CD4-positive, alpha-beta memory T cell (primary cell): ENCODE measurements at places on chromosomes 2 and 18.

DNA sequence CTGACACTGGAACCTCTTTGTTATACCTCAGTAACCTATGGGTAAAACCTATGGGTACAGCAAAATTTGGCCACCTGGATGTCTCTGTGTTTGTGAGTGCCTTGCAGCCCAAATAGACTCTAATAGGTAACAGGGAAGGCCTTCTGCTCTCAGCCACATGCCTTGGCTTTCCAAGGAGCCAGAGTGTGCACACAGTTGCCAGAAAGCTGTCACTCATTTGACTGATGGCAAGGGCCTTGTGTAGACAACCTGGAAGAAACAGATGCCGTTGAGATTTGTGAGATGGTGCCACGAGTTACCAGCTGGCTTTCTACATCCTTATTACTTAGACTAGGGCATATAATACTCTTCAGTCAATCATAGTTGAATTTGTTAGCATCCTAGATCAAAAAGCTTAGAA is 90.1 kb upstream of the RAB12 start:
- no peak for DNase-seq

- DNase-seq, result no peak
Measured at GRCh38 chr2:120547662-120548061, 188.0 kb upstream of the GLI2 start.

- no peak for DNase-seq
Measured at GRCh38 chr2:181962142-181962541, 23.5 kb upstream of the PPP1R1C start.

GRCh38 chr18:29629493-29630036 is 1413.0 kb downstream of the DSC3 start:
- no peak for DNase-seq

- peak; percentile 10 for DNase-seq
Measured at GRCh38 chr2:241940329-241940728, 70.8 kb downstream of the RTP5 start.

DNA sequence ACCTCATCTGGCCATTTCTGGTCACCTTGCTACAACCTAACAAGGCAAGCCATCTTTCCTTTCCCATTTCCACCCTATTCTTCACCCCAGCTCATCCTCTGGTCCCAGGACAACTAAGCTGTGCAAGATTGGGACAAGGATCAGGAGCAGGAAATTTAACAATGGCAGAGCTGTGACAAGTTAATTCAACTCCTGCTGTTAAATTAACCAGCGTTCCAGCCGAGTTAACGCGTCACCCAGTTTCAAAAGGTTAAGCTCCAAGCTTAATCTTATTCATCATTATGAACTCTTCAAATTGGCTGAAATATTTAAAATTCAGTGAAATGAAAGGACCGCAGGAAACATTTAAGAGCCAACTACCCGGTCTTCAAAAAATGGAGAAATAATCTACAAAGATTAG is 231.9 kb downstream of the GRB14 start:
- no peak for DNase-seq

- no peak for DNase-seq
Measured at GRCh38 chr2:28148566-28148965, 244.1 kb upstream of the FOSL2 start.

DNA sequence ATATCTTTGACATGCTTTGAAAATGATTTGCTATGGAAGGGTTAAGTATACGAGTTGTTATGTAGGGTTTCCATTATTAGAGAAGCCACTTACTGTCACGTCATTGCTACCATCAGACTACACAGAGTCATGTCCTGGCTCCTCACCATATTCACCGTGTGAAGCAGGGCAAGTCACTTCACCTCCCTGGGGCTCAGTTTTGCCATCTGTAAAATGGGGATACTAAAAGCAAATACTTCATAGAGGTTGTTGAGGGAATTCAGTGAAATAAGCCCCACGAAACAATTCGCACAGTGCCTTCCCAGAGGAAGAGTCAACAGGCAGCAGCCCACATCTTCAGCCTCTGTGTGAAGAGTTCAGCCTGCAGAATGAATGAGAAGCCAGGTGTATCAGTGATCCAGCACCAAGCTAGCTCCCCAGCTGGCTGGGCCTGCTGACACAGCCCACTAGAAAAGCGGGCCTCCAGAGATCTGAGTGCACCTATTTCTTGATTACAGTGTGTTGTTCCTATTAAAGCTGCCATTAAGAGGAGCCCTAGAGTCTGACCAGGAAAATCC is 3.4 kb downstream of the DIPK1C start:
- DNase-seq, result no peak

GRCh38 chr2:203914546-203915182 is 21.9 kb upstream of the ICOS start:
- peak; percentile 24 for DNase-seq

- no peak for DNase-seq
Measured at GRCh38 chr2:191838526-191838925, 8.4 kb downstream of the CAVIN2 start.

- no peak for DNase-seq
Measured at GRCh38 chr2:26816893-26817292, 31.0 kb downstream of the CENPA start.

DNA sequence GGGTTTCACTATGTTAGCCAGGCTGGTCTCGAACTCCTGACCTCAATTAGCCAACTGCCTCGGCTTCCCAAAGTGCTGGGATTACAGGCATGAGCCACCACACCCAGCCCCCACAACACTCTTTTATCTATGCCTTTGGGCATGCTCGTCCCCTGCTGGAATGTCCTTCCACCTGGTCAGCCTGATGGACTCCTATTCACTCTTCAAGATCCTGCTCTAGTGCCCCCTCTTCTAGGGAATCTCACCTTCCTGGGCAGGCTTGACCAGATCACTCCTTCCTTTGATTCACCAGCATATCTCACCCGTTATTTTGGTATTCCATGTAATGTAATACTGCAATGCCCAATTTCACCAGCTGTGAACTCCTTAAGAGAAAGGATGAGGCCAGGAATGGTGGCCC is 13.9 kb upstream of the SLC66A3 start:
- DNase-seq, result no peak

DNA sequence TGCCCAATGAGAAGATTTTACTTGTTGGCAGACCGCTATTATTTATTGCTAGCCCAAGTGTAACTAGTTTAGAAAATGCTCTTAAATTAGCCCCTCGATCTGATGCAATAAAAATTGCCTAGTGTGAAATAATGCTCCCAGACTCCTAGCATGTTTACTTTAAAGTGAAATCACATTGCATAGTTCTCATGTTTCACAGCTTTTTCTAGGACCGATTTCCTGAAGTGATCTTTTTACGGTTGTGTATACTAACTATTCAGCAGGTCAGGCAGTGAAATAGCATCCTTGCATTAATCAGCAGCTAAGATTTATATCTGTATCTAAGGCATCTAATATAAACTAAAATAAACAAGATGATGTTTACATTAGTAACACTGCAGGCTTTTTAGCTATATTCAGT is 52.4 kb downstream of the PMS1 start:
- DNase-seq, result no peak

DNA sequence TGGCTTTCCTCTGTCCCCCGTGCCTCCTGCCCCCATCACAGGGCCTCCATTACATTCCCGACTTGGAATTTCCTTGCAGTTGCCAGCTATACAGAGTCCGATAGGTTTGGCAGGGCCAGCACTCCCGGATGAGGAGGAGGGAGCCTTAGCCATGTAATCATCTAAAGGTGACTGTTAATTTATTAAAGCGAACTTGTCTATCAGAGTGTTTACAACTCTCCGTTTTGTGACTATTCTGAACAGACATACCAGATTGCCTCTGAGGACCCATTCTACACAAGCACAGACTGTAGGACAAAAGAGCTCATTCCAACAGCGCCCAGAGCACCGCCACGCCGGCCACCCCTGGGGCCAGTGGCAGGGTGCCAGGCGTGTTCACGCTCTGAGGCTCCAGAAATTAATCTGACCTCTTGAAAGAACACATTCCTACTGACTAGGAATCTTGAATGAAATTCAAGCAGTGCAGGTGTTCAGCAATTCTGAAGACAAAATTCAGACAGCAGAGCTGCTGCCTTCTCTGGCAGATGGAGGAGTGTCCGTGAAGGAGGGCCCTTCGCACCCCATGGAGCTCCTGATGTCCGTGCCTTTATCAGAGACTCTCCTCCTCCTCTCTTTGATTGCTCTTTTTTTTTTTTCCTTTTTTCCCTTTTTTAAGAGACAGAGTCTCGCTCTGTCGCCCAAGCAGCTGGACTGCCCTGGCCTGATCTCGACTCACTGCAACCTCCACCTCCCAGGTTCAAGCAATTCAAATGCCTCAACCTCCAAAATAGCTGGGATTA is 58.1 kb upstream of the RALBP1 start:
- DNase-seq, result no peak

GRCh38 chr18:37364237-37364636 is 201.4 kb downstream of the CELF4 start:
- DNase-seq, result no peak

- no peak for DNase-seq
Measured at GRCh38 chr2:44879269-44880124, 62.0 kb upstream of the SIX3 start.

DNA sequence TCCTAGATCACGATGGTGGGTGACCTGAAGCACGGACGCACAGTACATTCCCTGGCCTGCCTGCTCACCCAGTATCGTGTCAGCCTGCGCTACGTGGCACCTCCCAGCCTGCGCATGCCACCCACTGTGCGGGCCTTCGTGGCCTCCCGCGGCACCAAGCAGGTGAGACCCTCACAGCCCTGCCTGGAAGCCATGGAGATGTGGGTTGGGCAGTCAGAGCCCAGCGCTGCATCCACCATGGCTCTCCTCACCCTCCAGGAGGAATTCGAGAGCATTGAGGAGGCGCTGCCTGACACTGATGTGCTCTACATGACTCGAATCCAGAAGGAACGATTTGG is 20.3 kb downstream of the SLC30A3 start:
- no peak for DNase-seq

- DNase-seq, result no peak
Measured at GRCh38 chr2:30625701-30626100, 178.7 kb downstream of the LCLAT1 start.

DNA sequence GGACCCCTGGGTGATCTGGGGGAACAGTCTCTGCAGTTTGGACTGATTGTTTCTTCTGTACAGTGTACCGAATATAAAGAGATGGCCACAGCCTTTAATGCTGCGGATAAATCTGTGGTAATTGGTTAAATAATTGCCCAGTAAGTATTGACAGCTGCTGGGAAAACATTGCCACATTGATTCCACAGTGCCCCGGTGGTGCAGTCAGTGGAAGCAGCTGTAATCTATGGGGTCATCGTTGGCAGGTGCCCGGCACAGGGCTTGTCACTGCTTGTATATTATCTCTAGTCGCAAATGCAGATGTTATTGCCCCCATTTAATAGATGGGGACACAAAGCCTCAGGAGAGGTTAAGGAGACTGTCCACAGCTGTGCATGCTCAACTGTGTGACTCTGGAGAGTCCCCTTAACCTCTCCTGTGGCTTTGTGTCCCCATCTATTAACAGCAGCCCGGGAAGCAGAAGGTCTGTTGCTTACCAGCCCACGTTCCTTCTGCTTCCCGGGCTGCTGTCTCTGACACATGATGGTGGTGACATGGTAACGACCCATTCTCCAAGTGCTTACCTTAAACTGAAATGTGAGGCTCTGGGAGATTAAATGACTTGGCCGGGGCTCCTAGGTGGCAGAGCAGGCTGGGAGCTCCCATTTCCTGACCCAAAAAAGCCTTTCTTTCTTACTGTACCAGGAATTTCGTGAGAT is 76.9 kb downstream of the NCK2 start:
- no peak for DNase-seq

DNA sequence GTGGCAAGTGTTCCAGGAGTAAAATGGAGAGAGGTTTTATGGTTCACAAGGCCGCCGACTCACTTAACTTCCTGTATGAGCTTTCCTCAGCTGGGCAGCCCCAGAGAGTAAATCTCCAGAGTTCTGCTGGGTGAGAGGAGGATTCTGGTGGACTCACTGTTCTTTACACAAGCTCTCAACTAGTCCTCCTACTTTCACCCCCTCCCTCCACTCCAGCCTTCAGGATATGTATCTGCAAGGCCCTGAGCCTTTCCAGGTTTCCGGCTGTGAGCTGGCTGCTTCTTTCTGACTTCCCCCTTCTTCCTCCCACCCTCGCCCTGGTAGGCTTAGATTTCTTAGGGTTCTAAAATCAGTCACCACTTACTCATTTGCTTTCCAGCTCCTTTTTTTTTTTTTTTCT is 34.0 kb downstream of the EML6 start:
- DNase-seq, result no peak

DNA sequence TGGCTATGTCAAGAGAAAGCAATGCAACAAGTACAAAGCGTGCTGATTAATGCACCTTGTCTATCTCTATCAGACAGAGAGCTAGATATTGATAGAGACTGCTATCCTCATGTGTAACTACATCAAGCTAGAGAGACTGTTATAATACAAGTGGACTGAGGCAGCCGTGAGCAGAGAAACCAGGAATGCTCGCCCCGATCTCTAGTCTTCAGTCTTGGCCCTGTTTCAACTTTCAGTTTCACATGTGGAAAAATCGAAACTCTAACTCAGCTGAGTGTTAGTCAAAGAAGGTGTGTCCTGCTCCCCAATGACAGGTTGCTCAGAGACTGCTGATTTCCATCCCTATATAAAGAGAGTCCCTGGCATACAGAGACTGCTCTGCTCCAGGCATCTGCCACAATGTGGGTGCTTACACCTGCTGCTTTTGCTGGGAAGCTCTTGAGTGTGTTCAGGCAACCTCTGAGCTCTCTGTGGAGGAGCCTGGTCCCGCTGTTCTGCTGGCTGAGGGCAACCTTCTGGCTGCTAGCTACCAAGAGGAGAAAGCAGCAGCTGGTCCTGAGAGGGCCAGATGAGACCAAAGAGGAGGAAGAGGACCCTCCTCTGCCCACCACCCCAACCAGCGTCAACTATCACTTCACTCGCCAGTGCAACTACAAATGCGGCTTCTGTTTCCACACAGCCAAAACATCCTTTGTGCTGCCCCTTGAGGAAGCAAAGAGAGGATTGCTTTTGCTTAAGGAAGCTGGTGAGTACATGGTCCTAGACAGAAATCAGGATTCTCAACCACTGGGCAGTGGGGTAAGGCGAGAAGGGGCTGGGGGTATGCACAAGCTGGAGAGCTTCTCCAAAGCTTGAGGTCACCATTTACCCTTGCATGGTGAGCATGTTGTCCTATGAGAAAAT is at the start of gene RSAD2:
Gene RSAD2 (plus strand): TSS at position 376 of the 903 bp plus-strand sequence. CDS start 24 bp downstream, at position 400.
- peak; percentile 56 for DNase-seq

DNA sequence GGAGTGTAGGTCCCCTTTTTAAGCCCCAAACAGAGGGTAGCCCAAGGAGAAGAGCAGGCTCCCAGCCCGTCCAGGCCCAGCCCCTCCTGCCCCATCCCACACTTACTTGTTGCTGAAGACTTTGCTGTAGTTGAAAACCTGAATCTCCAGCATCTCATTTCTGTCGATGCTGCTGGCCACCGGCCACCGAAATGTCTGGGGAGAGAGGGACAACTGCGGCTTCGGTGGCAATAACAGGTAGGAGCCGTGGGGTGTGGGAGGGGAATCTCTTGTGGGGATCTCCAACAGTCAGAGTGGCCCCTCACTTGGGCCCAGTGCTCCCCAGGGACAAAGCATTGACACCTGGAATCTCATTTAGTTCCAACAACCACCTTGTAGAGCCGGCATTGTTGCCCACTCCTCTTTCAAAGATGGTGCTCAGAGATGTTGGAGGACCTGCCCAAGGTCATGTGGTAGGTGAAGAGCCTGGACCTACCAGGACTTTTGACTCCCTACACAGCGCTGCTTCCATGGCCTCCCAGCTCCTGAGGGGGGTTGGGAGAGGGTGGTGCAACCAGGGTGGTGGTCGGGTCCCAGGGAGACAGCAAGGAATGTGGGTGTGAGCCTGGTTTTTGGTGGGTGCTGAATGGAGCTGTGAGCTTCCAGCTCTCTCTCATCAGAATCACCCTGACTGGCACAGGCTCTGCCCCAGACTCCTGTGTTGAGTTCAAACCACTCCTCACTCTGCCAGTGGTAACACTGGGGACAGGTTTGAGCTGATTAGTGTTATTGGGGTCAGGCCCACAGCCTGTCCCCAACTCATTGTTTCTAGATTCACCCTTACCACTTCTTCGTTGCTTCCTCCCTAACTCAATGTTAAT is 50.0 kb upstream of the OTOF start:
- DNase-seq, result no peak
